ENCODE measurements at places on chromosomes 12 and 14.
A peak's percentile ranks its signal among the peaks of the same experiment; 100 is the strongest.

DNA sequence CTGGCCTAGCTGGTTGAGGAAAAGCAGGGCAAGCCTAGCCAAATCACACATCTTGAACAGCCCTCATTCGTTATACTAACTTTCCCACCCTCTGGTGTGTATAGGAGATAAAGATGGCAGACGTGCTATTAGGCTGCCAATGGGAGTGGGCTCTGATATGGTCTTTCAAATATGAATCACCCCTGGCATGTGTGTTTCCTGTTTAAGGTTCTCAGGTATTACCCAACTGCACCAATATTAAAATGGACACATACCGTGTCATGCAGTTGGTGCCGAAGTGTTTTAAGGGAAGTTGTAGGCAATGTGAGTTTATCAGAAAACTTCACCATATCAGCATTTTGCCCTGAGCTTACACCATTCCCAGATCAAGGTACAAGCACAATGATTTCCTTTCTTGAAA is 33.4 kb downstream of the CHST11 start:
- no peak for DNase-seq

- DNase-seq: no peak
Measured at GRCh38 chr12:111222523-111222922, 146.4 kb downstream of the PHETA1 start.

DNA sequence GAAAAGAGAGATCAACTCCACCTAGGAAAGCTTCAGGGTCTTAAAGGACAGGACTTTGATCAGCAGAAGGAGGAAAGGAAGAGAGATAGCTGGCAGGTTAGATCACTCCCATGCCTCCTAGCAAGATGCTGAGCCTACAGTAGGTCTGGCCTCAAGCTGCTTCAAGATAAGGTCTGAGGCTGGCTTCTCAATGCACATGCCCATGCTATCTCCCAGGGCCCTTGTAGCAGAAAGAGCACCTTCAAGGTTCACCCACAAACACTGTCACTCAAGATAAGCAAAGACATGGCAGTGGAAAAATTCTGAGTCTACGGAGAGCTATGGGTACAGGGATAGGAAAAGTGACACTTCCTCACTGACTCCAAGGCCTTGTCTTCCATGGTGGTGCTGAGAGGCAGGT is 14.3 kb downstream of the REM2 start:
- no peak for DNase-seq

DNA sequence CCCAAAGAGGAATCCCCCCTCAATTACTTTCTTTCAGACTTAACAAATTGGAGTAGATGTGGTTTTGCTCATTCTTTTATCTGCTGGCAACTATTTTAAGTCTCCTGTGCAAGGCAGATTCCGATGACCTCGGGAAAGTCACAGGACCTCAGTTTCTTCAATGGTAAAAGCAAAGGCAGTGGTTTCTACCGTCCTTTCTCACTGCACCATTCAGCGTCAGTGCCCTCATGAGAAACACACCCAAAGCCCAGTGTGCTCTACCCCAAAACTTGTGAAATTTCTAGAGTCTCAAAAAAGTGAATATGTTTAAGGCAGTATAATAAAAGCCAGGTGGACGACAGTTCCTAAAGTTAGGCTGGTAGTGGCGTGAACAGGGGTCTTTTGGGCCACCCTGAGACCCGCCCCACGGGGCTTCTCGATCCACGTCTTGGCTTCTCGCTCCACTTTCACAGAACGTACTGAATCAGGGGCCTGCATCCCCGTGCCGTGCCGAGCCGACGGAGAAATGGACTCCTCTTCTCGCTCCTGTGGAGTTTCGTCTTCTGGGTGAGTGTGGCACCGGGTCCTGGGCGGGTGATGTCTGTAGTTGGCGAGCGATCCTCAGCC is 1.3 kb upstream of the ARHGAP5 start:
- DNase-seq: no peak

- DNase-seq: no peak
Measured at GRCh38 chr12:64077922-64078321, 144.2 kb downstream of the KICS2 start.

- DNase-seq: no peak
Measured at GRCh38 chr14:74963705-74964271, 8.4 kb upstream of the PGF start.

DNA sequence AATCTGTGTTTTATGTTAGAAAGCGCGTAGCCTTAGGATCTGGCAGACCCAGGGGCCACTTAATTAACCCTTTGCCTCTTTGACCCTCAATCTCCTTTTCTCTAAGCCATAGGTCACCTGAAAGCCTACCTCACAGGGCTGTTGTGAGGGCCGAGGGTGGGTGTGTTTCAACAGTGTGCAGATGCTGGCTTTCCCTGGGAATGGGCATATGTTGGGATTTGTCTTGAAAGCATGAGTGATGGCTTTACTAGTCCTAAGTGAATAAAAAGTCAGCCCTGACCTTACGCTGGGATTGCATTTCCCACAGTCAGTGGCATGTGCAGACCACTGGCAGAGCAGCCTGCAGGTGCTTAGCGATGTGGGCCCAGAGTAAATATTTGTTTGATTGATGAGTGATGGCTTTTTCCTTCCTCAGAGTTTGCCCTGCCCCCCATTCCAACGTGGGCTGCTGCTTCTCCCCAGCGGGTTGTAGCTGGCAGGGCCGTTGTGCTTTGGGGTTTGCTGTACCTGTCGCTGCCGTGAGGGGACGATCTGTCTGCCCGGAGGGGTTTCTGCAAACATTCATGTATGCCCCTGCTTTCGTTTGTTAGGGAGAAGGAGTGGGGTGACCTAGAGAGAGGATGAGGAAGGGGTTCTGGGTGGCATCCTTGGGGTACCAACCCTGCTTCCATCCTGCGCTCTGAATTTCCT is 31.5 kb downstream of the MEG3 start:
- DNase-seq: no peak

GRCh38 chr14:49940808-49941421 is 48.0 kb downstream of the ARF6 start:
- DNase-seq: no peak

DNA sequence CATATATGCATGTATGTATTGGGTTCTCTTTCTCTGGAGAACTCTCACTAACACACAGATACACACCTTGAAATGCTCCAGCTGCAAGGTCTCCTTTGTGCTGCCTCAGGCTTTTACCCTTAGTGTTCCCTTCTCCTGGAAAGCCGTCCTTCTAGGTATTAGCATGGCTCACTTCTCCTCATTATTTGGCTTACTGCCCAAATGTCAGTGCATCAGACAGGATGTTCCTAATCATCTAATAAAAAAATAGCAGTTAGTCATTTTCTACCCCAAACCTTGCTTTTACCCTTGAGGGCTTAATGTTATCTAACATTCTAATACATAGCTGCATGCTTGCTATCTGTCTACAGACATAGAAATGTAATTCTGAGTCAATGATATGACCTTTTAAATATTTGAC is 109.0 kb upstream of the SLC16A7 start:
- no peak for DNase-seq

GRCh38 chr12:76346798-76347420 is 1.3 kb downstream of the BBS10 start:
- DNase-seq: peak; percentile 29

DNA sequence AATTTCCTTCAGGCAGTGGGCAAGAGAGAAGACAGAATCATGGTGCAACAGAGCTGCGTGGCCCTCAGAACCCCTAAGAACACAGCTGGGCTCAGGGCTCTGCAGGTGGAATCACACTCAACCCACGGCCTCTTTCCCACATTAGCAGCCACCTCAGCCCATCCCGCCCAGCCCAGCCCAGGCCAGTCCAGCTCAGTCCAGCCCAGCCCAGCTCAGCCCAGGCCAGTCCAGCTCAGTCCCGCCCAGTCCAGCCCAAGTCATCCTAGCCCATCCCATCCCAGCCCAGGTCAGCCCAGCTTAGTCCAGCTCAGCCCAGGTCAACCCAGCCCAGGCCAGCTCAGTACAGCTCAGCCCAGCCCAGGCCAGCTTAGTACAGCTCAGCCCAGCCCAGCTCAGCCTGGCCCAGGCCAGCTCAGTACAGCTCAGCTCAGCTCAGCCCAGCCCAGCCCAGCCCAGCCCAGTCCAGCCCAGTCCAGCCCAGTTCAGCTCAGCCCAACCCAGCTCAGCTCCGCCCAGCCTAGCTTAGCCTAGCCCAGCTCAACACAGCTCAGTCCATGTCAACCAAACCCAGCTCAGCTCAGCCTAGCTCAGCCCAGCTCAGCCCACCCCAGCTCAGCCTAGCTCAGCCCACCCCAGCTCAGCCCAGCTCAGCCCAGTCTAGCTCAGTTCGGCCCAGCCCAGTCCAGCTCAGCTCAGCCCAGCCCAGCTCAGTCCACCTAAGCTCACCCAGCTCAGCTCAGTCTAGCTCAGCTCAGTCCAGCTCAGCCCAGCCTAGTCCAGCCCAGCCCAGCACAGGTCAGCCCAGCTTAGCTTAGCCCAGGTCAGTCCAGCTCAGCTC is 183.1 kb downstream of the TMEM121 start:
- no peak for DNase-seq

- DNase-seq: no peak
Measured at GRCh38 chr12:3456809-3457208, 34.2 kb upstream of the PRMT8 start.

GRCh38 chr14:94655169-94655710 is 43.0 kb downstream of the SERPINA3 start:
- DNase-seq: no peak

DNA sequence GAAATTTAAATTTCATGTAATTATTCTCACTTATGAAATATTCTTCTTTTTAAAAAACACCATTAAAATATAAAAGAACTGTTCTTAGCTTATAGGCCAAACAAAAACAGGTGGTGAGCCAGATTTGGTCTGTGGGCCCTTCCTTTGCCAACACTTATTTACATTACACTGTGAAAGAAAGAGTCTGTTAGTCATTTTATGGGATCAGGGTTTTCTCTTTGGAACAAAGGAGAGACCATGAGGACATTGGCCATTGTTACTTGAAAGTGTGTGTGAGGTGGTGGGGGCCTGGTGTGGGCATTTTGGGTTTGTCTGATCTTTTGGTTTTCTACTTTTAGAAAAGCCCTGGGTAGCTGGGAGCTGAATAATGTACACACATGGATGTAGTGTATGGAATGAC is 62.7 kb downstream of the TTC6 start:
- no peak for DNase-seq

DNA sequence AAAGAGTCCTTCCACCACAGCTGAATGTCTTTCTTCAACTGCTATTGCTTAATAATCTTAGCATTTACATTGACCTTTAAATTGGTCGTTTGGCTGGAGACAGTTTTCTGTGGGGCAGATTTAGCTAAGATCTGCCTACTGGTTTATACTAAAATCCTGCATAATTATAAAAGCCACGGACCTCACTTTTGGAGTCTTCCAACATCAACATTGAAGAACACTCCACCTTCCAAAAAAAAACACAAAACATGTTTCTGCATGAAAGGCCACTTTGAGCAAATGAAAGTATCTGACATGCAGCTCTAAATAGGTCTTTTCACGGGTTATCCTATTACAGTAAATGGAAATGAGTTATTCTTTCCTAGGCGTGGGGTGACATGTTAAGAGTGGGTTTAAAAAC is 57.0 kb upstream of the KRR1 start:
- no peak for DNase-seq

GRCh38 chr14:64779472-64779871 is 75.2 kb downstream of the PLEKHG3 start:
- no peak for DNase-seq

- no peak for DNase-seq
Measured at GRCh38 chr14:76181546-76181945, 29.8 kb downstream of the GPATCH2L start.

DNA sequence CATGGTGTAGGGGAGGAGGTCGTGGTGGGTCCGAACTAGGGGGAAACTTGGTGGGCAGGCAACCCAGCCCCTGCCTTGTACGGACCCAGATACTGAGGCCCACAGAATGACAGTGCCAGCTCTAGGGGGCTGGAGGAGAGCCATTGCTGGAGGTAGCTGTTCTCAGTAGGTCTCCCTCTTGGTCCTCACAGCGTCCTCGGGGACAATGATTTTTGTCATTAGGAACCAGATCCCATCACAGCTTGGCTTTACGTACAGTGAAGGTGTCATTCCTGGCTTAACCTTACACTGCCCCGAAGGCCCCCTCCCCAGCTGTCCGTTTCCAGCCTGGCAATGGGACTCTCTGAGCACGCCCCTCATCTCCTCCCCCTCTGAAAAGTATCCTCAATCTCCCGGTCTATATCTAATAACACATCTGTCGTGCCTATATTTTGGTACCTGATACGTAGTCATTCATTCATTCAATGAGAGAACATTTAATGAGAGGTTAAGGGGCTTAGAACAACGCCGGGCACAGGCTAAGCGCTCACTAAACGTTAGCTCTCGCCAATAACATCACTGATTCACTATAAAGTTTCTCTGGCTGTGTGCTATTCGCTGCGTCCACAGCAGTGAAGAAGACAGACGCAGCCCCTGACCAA is 597 bp upstream of the DYNC1H1 start:
- no peak for DNase-seq
